Left lung (tissue), 14 donors: ENCODE measurements at places on chromosomes 12 and 14. TPM values are rescaled to one million over a fixed set of nuclear protein-coding genes. Genes with fewer than 3 reads are reported as not detected.

The OSGEP gene
- 29.0 TPM for total RNA-seq

The CCNK gene
- 45.4 TPM for total RNA-seq

The FLVCR2 gene
- total RNA-seq = 30.9 TPM

The CNTN1 gene
- 2.7 TPM for total RNA-seq
